Heart left ventricle (tissue), 16 donors: ENCODE measurements at places on chromosomes 5 and 9. TPM values are rescaled to one million over a fixed set of nuclear protein-coding genes. Genes with fewer than 3 reads are reported as not detected.

GRCh38 chr9:93298498-93299417 is 114.8 kb downstream of the WNK2 start:
- peaks cover 3% of the 10 kb centered on the region for H3K36me3 ChIP-seq
- H3K27me3 ChIP-seq: no peaks in the 10 kb centered on the region
- DNase-seq: no peak
- no peak overlapping the region for H3K27ac ChIP-seq

GRCh38 chr9:18837402-18837801 is 195.6 kb downstream of the SAXO1 start:
- H3K4me3 ChIP-seq: no peak overlapping the region
- H3K27me3 ChIP-seq: no peaks in the 10 kb centered on the region
- H3K36me3 ChIP-seq: no peaks in the 10 kb centered on the region
- DNase-seq: no peak
- no peaks in the 10 kb centered on the region for H3K4me1 ChIP-seq

DNA sequence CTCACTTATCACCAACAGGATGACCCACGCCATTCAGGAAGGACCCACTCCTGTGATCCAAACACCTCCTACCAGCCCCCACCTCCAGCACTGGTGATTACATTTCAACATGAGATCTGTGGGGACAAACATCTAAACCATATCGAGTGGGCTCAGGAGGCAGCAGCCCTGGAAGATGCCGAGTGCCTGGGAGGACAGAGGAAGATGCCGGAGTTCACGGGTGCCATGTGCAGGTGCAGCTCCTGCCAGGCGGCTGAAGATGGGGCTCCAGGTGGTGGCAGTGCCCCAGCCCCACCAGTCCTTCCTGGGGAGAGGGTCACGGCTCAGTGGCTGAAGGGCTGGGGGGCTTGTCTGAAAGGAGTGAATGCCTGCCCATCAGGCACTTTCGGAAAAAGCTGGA is 6.1 kb upstream of the CEP72 start:
- peaks cover 13% of the 10 kb centered on the region for H3K27me3 ChIP-seq
- DNase-seq: no peak
- H3K27ac ChIP-seq: no peak overlapping the region
- no peaks in the 10 kb centered on the region for H3K4me1 ChIP-seq
- no peaks in the 10 kb centered on the region for H3K36me3 ChIP-seq

Gene SLC34A3
- total RNA-seq: not detected

Gene ZNF483
- total RNA-seq: 4.0 TPM

Gene CDO1
- 2.8 TPM for total RNA-seq

Gene DMRT3
- total RNA-seq: not detected
